ENCODE measurements at places on chromosomes 4 and X. TPM values are rescaled to one million over a fixed set of nuclear protein-coding genes. Genes with fewer than 3 reads are reported as not detected.
A peak's percentile ranks its signal among the peaks of the same experiment; 100 is the strongest.

DNA sequence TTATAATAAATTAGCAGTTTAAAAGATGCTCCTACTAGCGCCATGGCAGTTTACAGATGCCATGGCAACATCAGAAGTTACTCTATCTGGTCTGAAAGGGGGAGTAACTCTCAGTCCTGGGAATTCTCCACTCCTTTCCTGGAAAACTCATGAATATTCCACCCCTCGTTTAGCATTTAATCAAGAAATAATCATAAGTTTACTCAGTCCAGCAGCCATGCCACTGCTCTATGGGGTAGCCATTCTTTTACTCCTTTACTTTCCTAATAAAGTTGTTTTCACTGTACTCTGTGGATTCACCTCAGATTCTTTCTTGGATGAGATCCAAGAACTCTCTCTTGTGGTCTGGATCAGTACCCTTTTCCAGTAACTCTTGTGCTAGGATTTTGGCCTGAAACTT, 52.3 kb downstream of the GUCY1B1 start:
- H3K36me3 ChIP-seq = no peaks in the 10 kb centered on the region
- DNase-seq = no peak
- H3K27ac ChIP-seq = no peak overlapping the region
- no peak overlapping the region for H3K4me3 ChIP-seq
- H3K27me3 ChIP-seq = peaks cover 3% of the 10 kb centered on the region

DNA sequence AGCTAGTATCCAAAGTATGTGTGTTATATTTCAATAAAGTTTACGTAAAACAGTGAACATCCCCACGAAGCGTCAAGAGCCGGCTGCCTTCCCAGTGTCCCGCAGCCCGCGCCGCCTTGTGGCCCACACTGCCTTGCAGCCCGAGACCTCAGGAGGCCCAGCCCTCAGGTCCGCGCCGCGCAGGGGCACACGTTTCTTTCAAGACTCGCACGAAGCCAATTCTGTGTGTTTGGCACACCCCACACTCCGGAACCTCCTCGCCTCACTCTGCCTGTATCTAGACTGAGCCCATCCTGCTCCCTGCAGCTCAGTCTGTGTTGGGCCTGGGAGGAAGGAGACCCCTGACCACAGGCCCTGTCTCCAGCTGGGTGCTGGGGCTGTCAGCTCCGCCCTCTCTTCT, 5.8 kb downstream of the LRPAP1 start:
- peak overlapping the region; percentile 31 for H3K27ac ChIP-seq
- no peaks in the 10 kb centered on the region for H3K27me3 ChIP-seq
- no peak for DNase-seq
- H3K36me3 ChIP-seq = peaks cover 9% of the 10 kb centered on the region
- H3K4me1 ChIP-seq = peaks cover 16% of the 10 kb centered on the region

DNA sequence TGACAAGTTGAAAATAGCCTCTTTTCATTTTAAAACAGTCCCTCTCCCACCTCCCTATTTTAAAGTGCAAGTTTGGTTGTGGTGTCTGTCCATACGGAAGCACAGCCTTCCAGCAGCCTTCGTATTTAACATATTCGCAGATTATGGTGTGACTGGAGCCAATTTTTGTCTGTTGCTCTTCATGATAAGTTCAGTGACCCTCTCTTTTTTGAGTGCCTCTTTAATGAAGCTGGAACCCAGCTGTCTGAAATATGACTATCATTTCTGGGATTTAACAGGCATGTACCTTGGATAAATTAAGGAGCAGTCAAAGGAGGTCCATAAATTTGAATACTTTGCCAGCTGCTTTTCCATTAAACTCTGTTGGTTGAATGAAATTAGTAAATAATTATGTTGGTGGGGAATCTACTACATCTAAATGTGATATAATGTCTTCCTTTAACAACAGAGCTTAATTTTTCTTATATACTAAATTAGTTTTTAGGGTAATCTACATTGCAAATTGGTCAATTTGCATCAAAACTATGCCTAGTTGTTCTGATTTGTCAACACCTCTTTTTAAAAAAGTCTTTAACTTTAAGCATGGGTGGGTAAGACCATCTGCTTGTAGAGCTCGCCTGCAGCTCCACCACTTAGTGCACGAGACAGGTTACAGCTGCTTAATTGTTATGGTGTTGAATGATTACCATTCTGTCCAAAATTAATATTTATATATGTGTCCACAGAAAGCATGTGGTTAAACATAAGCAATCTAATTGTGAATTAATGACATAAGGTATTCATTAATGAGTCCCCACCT, 216.6 kb downstream of the DCTD start:
- H3K27ac ChIP-seq = no peak overlapping the region
- no peak overlapping the region for H3K4me3 ChIP-seq
- no peak for DNase-seq
- H3K27me3 ChIP-seq = peaks cover 5% of the 10 kb centered on the region

The UGT2B10 gene
- total RNA-seq = not detected

The IGSF1 gene
- not detected for total RNA-seq

The CT47B1 gene
- total RNA-seq = not detected

The PASD1 gene
- total RNA-seq = not detected

The GIMD1 gene
- total RNA-seq = not detected

The NAP1L2 gene
- 1.9 TPM for total RNA-seq

The ENPEP gene
- total RNA-seq = not detected

All from activated CD4-positive, alpha-beta T cell treated with anti-CD3 and anti-CD28 coated beads for 36 hours (primary cell).